Upper lobe of right lung (tissue), 1 donor: ENCODE measurements at places on chromosomes 13 and 19.

DNA sequence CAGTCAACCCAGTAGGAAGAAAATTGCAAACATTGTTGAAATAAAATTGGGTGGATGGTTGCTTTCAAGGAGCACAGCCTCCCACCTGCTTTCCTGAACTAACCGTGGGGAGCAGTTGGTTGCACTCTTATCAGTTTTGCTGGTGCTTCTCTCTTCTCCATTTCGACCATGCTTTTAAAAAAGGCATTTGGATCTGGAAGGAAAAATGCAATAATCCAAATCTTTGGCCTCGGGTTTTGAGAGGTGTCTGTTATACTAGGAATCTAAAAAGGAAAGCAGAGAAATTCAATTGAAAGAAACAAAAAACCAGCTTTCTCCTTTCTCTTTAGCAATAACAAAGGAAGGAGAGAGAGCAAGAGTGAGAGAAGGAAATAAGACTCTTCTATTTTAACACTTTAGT is 113.6 kb upstream of the ARGLU1 start:
- DNase-seq, result no peak

DNA sequence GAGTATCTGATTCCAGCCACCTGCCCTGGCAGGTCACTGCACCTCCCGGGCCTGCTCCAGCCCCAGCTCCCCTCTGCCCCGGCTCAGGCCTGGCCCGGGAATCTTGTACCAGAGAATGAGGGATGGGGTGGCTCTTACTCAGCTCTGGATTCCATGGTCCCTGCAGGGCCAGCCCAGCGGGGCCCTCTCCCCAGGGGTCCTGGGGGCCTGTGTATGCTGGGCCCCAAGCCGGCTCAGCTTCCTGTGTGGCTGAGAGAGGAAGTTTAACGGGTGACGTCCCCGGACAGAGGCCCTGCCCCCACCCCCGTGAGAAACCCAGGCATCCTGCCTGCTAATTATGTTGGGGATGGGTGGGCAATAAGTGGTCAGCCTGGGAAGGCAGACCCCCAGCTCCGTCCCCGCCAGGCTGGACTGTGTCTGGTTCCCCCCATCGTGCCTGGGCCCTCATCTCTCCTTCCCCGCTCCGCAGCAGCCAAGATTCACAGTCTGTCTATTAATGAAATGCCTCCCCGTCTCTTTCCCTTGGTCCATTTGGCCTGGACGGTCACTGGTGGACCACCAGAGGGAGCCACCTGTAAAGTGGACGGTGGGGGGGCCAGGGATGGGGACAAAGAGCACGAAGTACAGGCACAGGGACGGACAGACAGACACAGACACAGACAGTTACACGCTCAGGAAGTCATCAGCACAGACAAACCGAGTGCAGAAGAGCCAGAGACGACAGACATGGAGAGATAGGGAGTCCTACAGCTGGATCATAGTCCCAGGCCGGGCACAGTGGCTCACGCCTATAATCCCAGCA is at the start of gene DENND1C:
Gene DENND1C, minus strand, starts transcription at position 247 of the 802 bp plus-strand sequence. Its CDS starts 92 bp downstream, at position 155.
- DNase-seq, result no peak

DNA sequence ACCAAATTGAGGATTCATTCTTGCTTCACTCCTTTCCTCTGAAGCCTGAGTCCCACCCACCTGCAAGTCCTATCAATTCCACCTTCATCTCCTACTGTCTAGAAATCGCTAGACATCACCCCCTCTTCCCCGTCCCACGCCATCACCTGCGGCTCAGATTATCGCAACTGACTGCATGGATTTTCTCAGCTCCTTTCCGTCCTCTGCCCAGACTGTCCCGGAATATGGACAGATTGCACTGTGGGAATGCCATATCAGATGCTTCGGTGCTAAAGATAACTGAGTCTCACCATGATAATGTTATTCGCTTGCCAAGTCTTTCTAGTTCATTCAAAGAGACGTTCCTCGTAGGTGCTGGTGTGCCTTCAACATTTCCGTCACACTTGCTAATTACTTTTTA is 66.4 kb upstream of the USP29 start:
- no peak for DNase-seq

DNA sequence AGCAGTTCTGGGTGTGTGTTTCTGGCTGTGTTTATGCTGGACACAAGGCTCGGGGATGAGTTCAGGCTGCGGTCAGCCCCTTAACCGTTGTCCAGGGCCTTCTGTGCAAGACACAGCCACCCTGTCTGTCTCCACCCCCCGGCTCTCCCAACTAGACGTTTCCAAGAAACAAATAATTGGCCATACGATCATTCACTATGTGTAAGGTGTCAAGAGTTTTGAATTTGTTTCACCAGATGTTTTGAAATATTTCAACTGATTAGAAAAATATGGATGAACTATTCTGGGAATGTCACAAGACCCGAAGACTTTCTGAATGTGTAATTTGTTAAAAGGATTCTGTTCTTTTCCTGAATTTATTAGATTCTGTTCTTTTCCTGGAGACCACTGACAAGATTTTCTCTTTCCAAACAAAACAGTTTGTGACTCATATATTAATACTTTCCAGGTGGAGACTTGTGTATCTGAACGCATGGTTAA is 318.2 kb downstream of the MYO16 start:
- no peak for DNase-seq

DNA sequence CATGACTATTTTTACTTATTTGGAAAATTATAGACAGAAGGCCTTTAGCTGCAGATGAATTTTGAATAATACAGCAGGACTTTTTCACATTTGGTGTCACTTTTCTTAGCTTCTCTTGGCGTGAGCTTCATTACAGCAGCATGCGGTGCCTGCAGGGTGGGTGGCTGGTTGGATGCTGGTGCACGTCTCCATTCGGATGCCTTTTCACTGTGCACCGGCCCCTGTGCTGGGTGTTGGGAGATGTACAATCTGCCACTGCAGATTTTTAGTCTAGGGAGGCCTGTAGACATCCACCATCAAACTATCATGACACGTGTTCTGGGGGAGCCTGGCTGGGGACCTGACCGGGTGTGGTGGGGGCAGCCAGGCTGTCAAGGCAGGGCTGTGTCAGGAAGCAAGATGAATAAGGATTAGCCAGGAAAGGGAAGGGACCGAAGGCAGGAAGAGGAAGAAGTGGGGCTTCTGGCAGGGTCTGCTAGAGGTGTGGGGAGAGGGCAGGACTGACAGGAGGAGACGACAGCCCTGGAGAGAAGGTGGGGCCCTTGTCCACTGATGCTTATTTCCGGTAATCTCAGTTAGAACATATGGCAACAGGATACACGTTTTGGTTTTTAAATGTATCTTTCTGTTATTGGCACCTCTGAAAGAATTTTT is 88.8 kb downstream of the ARHGEF7 start:
- no peak for DNase-seq

- no peak for DNase-seq
Measured at GRCh38 chr13:63279136-63279535, 1863.5 kb upstream of the PCDH20 start.

- DNase-seq, result no peak
Measured at GRCh38 chr13:97781891-97782305, 171.6 kb upstream of the IPO5 start.
